ENCODE measurements at places on chromosomes 5 and 9. TPM values are rescaled to one million over a fixed set of nuclear protein-coding genes. Genes with fewer than 3 reads are reported as not detected.

GRCh38 chr5:112338681-112339337, 80.3 kb downstream of the EPB41L4A start:
- no peak overlapping the region for H3K27ac ChIP-seq
- no peaks in the 10 kb centered on the region for H3K36me3 ChIP-seq
- peaks cover 43% of the 10 kb centered on the region for H3K4me1 ChIP-seq
- DNase-seq = no peak
- H3K4me3 ChIP-seq = no peak overlapping the region
- no peaks in the 10 kb centered on the region for H3K27me3 ChIP-seq

- no peak for DNase-seq
- peaks cover 3% of the 10 kb centered on the region for H3K27me3 ChIP-seq
- peaks cover 10% of the 10 kb centered on the region for H3K4me1 ChIP-seq
- H3K36me3 ChIP-seq = no peaks in the 10 kb centered on the region
- H3K27ac ChIP-seq = peak overlapping the region; percentile 28
Measured at GRCh38 chr9:77588271-77588937, 59.7 kb downstream of the GNA14 start.

DNA sequence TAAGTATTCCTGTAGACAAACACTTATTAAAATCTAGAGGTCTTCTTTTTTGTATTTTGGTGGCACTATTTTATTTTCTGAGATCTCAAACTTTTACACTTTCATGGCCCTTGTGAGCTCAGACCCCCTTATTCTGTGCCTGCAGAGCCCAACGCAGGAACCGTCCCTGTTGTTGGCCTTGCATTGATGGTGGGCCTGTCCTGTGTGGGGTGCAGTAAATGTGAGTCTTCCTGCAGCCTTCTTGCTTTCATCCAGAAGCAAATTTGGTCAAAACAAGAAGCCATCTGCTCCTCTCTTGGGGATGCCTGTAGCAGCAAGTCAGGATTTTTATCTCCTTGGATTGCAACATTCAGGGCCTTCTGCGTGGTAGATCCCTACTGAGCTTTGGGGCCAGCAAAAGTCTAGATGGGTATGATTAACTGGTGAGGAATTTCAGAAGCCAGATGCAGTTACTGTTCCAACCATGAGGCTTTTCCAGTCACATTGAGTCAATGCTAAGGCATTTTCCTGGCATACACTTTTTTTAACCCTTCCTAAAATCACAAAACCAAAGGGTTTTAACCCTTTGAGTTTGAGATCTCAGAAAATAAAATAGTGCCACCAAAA, 31.7 kb downstream of the BASP1 start:
- no peak overlapping the region for H3K27ac ChIP-seq
- peaks cover 37% of the 10 kb centered on the region for H3K36me3 ChIP-seq
- H3K4me3 ChIP-seq = no peak overlapping the region
- peaks cover 11% of the 10 kb centered on the region for H3K4me1 ChIP-seq
- no peaks in the 10 kb centered on the region for H3K27me3 ChIP-seq
- no peak for DNase-seq

- no peaks in the 10 kb centered on the region for H3K36me3 ChIP-seq
- peaks cover 48% of the 10 kb centered on the region for H3K4me1 ChIP-seq
- no peak overlapping the region for H3K27ac ChIP-seq
- H3K27me3 ChIP-seq = no peaks in the 10 kb centered on the region
Measured at GRCh38 chr9:106620866-106621265, 242.1 kb upstream of the ZNF462 start.

DNA sequence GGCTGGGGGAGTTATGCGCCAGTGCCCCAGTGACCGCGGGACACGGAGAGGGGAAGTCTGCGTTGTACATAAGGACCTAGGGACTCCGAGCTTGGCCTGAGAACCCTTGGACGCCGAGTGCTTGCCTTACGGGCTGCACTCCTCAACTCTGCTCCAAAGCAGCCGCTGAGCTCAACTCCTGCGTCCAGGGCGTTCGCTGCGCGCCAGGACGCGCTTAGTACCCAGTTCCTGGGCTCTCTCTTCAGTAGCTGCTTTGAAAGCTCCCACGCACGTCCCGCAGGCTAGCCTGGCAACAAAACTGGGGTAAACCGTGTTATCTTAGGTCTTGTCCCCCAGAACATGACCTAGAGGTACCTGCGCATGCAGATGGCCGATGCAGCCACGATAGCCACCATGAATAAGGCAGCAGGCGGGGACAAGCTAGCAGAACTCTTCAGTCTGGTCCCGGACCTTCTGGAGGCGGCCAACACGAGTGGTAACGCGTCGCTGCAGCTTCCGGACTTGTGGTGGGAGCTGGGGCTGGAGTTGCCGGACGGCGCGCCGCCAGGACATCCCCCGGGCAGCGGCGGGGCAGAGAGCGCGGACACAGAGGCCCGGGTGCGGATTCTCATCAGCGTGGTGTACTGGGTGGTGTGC, at the start of gene RXFP3:
RXFP3 (plus strand) TSS at position 6 of the 636 bp plus-strand sequence; CDS start at position 361, 355 bp downstream.
- peaks cover 60% of the 10 kb centered on the region for H3K27me3 ChIP-seq
- no peaks in the 10 kb centered on the region for H3K36me3 ChIP-seq
- DNase-seq = no peak
- peak within 1 kb of the TSS; percentile 72 for H3K4me3 ChIP-seq

- H3K4me3 ChIP-seq = no peak overlapping the region
- H3K27me3 ChIP-seq = no peaks in the 10 kb centered on the region
- H3K36me3 ChIP-seq = peaks cover 3% of the 10 kb centered on the region
- H3K27ac ChIP-seq = no peak overlapping the region
- no peaks in the 10 kb centered on the region for H3K4me1 ChIP-seq
Measured at GRCh38 chr5:72179028-72179815, 71.9 kb downstream of the MAP1B start.

GRCh38 chr9:100129772-100130171, 30.7 kb downstream of the INVS start:
- H3K27me3 ChIP-seq = no peaks in the 10 kb centered on the region
- H3K36me3 ChIP-seq = peaks cover 30% of the 10 kb centered on the region
- DNase-seq = no peak
- no peak overlapping the region for H3K4me3 ChIP-seq
- no peaks in the 10 kb centered on the region for H3K4me1 ChIP-seq
- H3K27ac ChIP-seq = no peak overlapping the region

- no peaks in the 10 kb centered on the region for H3K27me3 ChIP-seq
- H3K27ac ChIP-seq = peak overlapping the region; percentile 71
- peaks cover 7% of the 10 kb centered on the region for H3K36me3 ChIP-seq
- H3K4me1 ChIP-seq = peaks cover 25% of the 10 kb centered on the region
Measured at GRCh38 chr5:151570058-151570457, 21.1 kb downstream of the FAT2 start.

GRCh38 chr9:132030626-132031325, 48.9 kb downstream of the MED27 start:
- no peaks in the 10 kb centered on the region for H3K27me3 ChIP-seq
- no peak for DNase-seq
- no peaks in the 10 kb centered on the region for H3K36me3 ChIP-seq
- no peak overlapping the region for H3K4me3 ChIP-seq

DNA sequence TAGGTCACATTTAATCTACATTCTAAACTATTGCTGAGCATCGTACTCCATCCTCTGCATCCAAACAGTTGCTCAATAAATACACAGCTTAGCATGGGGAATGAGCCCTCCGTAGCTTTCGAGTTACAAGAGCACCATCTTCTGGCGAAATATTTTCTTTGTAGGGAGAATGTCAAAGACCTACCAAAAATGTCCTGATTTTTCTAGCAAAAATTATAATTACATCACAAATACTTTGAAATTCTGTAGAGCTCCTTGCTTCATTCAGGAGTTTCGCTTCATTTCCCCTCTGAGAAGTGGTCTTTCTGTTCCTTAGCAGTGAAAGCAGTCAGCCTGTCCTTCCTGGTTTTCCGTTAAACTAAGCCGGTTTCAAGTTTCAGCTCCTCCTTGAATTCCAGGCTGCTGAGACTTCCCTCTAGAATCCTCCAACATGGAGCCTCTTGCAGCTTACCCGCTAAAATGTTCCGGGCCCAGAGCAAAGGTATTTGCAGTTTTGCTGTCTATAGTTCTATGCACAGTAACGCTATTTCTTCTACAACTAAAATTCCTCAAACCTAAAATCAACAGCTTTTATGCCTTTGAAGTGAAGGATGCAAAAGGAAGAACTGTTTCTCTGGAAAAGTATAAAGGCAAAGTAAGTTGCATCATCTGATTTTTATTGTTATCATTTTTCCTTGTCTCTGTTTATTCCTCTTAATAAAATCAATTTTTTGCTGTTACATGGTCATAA, at the start of gene GPX8:
GPX8 (plus strand) TSS at position 409 of the 730 bp plus-strand sequence; CDS start at position 431, 22 bp downstream.
- peaks cover 10% of the 10 kb centered on the region for H3K4me1 ChIP-seq
- H3K36me3 ChIP-seq = peaks cover 10% of the 10 kb centered on the region
- H3K4me3 ChIP-seq = peak within 1 kb of the TSS; percentile 93
- H3K27ac ChIP-seq = peak within 1 kb of the TSS; percentile 95
- peak; percentile 47 for DNase-seq

DNA sequence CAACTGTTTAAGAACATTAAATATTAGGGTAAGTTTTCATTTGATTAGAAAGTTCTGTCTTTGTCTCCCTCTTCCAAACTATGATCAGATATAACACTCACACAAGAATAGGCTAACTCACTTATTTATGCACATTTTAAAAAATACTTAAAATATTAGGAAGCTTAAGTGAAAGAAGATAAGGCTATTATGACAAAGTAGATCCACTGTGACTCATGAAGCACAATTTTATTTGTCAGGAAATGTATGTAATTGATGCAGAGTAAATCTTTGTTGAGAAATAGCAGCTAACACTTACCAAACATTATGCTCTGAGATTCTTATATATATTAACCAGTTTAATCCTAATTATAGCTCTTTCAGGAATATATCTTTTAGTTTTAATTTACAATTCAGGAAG, 560.6 kb downstream of the CSNK1G3 start:
- no peak for DNase-seq
- H3K36me3 ChIP-seq = peaks cover 8% of the 10 kb centered on the region
- no peaks in the 10 kb centered on the region for H3K27me3 ChIP-seq
- peaks cover 9% of the 10 kb centered on the region for H3K4me1 ChIP-seq
- H3K27ac ChIP-seq = no peak overlapping the region

GRCh38 chr9:121239851-121240250, 28.1 kb upstream of the GSN start:
- no peak for DNase-seq
- no peak overlapping the region for H3K4me3 ChIP-seq
- H3K27ac ChIP-seq = no peak overlapping the region
- H3K4me1 ChIP-seq = no peaks in the 10 kb centered on the region

The ZSWIM6 gene
- total RNA-seq = 33.9 TPM

The C5 gene
- total RNA-seq = 3.1 TPM

The NUTM2F gene
- 0.31 TPM for total RNA-seq

The NDUFAF2 gene
- 21.3 TPM for total RNA-seq

The ACTBL2 gene
- total RNA-seq = 0.07 TPM
